Fibroblast of skin of scalp (primary cell): ENCODE measurements at places on chromosomes 1 and 21.
A peak's percentile ranks its signal among the peaks of the same experiment; 100 is the strongest.

GRCh38 chr1:23843644-23844043 lies 18.4 kb upstream of the HMGCL start:
- no peak for DNase-seq

GRCh38 chr1:106925750-106926149 lies 130.7 kb upstream of the PRMT6 start:
- DNase-seq, result no peak

- DNase-seq, result no peak
These were observed 415.7 kb upstream of the ESRRG start for GRCh38 chr1:217138799-217139466.

DNA sequence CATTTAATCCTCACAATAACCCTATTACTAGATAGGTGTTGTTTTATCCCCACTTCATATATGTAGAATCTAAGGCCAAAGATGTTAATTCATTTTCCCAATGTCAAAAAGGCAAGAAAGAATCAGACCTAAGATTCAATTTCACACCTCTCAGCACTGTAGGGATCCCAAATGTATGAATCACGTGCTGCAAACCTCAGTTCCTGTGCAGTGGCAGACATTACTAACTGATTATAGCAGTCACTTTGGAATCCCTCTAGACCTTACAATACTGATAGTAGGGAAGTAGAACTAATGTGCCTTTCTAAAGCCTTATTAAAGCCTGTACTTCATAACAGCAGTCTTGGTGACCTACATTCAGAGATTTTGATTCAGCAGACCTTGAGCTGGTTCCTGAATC lies 2.3 kb downstream of the C1orf87 start:
- peak; percentile 36 for DNase-seq

DNA sequence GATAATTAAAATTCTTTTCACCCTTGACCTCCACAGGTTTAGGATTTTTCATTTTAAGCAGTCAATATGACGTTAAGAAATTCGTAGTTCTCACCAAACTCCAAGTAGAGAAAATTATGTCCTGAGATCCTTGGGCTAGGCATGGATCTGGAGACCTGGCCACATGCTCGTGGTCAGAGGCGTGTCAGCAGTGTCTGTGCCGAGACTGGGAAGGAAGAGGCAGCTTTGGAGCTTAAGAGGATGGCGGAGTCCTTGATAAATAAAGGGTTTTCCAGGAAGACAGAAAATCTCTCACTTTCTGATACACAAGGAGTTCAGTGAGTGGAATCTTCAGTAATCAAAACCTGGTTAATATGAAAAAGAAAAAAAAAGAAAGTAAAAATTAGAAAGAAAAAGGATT lies 17.0 kb downstream of the RHOU start:
- DNase-seq, result no peak

- peak; percentile 82 for DNase-seq
These were observed 46.7 kb downstream of the PHC2 start for GRCh38 chr1:33384040-33384812.

DNA sequence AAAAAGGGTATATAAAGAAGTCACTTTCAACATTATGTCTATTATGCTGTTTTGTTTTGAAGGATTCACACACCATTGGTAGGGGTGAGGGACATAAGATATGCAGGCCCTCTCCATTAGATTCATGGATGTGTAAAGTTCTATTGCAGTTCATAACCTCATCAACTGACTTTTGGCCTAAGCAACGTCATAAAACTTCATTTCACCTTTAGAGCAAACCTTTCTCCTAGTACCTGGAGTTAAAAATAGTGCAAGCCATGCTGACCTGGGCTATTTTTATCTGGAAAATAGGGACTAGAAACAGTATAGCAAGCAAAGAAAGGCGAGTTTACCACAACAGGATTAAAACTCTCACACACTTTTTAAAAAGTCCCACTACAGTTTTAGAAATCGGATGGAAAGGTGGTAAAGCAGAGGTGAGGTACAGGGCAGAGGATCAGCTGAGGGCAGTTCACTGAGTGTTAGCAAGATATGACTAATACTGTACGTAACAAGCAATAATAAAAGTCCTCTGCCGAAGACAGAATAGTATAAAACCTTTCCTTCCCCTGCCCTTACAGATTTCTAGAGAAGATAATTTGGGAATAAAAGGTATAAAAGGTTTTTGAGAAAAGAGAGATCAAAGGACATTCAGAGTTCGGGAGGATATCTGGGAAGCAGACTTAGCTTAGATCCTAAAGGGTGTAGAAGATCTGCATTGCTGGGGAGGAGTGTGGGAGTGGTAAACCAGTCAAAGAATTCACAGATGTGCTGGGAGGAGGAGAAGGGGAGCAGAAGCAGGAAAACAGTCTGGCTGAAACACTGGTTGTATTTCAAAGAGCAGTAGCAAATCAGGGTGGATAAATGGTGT lies 14.3 kb downstream of the EGLN1 start:
- no peak for DNase-seq

DNA sequence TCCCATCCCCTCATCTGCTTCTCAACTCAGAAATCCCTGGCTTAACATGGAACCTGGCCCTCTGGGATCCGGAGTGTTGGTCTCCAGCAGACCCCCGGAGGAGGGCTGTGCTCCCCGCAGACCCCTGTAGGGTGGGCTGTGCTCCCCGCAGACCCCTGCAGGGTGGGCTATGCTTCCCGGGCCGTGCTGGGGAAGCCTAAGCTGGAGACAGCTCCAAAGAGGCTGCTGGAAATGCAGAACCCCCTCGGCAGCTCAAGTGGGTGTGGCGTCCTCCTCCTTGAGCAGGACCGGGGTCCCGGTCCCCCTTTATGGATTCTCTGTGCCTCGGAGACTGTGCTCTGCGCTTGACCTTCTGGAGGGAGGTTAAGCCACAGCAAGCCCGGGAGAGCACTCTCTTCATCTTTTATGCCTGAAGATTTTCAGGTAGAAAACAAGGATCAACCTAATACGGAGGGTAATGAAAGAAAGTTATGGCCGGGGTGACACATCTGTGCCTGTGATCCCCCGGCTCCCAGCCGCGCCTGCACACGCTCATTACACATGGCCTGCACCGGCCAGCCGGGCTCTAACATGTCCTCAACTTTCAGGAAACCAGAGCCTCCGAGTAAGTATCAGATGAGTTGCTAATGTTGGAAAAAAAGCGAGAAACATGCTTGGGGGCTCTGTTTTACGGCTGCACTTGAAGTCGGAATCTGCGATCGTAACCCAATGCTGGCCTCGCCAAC lies 87.7 kb upstream of the ACTRT2 start:
- no peak for DNase-seq

- DNase-seq, result peak; percentile 11
These were observed 16.0 kb downstream of the IQGAP3 start for GRCh38 chr1:156556354-156556753.

DNA sequence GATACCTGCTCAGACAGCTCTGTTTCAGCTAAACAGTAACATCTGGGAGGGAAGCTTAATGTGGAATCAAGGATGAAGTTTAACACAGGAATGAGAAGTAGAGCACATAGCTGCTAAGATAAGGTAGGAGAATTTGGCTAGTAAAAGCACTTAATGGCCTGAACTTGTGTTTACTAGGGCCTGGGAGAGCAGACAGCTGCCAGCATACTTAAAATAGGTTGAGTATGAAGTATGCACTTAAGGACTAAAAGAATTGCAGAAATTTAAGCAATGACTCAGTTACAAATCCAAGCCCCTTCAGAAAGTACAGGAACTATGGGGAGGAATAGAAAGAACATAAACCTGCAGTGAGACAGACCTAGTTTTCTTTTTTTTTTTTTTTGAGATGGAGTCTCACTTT lies 53.0 kb downstream of the BACH1 start:
- DNase-seq, result peak; percentile 81

DNA sequence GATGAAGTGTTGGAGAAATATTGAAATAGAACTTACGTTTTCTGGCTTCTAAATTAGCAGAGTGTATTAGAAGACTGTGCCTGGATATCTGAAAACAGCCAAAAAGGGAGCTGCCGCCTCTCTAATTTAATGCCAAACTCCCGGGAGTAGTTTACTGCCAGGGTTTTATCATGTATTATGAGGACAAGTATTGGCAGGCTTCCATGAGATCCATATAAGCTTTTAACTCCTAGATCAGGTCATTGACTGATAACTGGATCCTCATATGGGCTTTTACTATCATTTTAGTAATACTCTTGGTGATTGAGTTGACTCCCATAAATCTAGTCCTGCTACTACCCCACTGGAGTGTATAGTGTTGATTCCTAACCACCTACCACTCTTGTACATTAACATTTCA lies 178.4 kb upstream of the CXADR start:
- DNase-seq, result no peak

DNA sequence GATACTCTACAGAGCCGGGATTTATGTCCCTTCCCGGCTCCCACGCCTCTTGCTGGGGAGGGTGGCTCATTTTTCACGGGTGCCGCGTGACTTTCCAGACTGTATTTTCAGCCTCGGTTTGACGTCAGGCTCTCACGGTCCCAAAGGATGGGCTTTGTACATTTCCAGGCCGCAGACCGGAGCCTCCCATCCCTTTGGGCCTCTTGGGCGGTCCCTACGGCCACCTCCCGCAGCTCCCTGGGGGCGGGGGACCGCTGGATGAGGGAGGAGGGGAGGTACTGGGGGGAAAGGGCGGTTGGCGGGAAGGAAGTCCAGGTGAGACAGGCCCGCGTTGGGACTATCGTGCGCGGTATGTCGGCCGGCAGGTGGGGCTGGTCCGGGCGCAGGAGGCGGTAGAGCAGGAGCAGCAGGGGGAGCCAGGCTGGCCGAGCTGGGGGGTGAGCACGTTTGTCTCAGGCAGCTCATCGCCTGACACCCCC lies 17.9 kb downstream of the UBL4B start:
- no peak for DNase-seq

DNA sequence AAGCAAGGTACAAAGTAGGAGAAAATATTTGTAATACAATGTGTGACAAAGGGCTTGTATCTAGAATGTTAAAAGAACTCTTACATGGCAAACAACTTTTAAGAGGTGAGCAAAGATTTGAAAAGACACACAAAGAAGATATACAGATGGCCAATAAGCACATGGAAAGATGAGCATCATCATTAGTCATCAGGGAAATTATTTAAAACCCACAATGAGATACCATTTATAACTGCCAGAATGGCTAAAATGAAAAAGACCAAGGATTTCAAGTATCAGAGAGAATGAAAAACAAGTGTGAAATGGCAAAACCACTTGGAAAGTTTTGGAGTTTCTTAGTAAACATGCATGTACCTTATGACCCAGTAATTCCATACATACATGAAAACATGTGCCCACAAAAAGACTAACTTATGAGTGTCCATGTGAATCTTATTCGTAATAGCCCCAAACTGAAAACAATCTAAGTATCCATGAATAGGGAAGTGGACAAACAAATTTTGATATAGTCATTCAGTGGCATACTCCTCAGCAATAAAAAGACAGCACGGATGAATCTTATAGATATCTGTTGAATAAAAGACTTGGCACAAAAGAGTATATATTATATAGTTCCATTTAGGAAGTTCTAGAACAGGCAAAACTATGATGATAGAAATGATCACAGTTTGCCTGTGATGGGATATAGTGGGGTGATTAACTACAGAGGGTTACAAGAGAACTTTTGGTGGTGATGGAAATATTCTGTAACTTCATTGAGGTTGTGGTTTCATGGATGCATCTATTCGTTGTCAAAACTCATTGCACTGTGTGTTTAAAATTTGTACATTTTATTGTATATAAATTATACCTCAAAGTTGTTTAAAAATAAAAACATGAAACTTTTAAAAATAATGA lies 82.0 kb downstream of the DISP1 start:
- DNase-seq, result no peak

GRCh38 chr21:14763695-14764064 lies 217.6 kb upstream of the SAMSN1 start:
- no peak for DNase-seq

DNA sequence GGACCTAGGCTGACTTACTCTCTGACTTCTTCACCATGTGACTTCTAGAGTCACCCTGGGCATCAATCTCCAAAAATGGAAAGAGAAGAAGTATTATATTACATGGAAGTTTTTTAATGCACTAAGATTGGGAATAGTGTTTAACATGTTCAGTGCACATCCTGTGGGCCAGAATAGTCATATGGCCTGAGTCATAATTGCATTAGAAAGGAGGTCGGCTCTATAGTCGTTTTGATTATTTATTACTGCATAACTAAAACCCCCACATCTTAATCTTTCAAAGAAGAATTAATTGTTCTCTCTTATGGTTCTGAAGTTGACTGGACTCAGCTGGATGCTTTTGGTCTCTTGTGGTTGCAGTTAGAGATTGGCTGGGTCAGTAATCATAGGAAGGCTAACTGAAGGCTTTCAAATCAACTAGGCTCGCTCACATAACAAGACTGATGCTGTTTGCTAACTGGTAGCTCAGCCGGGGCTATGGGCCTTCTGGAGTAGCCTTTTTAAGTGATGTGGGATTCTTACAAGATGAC lies 810.6 kb upstream of the ADGRL4 start:
- no peak for DNase-seq

DNA sequence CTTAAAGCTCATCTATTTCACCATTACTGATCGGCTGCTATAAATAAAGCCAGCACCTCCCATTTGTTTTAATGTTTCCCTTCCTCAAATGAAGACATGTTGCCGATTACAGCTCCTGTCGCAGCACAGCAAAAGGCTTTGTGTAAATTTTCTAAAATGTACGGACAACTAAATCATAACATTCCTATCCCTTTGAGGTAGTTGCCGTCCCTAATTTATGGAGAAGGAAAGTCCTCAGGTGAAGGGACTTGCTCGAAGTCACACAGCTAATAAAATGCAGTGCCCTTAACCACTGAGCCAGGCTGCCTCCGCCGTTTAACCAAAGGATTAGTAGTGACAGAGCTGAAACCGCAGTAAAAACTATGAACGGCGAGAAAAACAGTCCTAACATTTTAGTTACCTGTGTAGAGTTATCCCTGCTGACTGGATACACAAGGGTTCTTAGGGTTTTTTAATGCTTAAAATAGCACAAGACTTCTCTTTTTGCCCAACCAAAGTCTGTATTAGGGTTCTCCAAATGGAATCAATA lies 871 bp downstream of the PINK1 start:
- no peak for DNase-seq

DNA sequence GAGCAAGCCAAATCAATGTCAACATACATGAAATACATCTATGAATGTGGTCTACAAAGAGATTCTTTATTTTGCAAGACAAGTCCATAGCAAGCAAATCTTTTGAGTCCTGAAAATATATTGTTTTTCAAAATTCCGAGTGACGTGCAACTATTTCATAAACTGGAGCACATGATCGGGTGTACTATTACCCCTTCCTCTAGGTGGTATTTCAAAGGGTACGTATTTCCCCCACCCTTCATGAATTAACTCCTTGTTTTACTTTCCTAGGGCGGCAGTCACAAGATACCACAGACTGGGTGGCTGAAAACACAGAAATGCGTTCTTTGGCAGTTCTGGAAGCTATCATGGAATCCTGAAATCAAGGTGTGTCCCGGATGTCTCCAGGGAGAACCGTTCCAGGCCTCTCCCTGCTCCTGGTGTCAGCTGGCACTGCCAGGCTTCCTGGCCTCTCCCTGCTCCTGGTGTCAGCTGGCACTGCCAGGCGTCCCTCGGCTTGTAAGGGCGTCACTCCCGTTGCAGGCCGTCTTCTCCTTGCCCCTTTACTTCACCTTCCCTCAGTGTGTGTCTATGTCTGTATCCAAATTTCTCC lies 55.3 kb downstream of the RIPK4 start:
- DNase-seq, result no peak
